ENCODE measurements at places on chromosomes 3 and 15.
A peak's percentile ranks its signal among the peaks of the same experiment; 100 is the strongest.

GRCh38 chr3:104190681-104191080 is 1176.0 kb upstream of the ALCAM start:
- peak; percentile 4 for DNase-seq

GRCh38 chr3:11220230-11220629 is 52.0 kb upstream of the ATG7 start:
- no peak for DNase-seq

DNA sequence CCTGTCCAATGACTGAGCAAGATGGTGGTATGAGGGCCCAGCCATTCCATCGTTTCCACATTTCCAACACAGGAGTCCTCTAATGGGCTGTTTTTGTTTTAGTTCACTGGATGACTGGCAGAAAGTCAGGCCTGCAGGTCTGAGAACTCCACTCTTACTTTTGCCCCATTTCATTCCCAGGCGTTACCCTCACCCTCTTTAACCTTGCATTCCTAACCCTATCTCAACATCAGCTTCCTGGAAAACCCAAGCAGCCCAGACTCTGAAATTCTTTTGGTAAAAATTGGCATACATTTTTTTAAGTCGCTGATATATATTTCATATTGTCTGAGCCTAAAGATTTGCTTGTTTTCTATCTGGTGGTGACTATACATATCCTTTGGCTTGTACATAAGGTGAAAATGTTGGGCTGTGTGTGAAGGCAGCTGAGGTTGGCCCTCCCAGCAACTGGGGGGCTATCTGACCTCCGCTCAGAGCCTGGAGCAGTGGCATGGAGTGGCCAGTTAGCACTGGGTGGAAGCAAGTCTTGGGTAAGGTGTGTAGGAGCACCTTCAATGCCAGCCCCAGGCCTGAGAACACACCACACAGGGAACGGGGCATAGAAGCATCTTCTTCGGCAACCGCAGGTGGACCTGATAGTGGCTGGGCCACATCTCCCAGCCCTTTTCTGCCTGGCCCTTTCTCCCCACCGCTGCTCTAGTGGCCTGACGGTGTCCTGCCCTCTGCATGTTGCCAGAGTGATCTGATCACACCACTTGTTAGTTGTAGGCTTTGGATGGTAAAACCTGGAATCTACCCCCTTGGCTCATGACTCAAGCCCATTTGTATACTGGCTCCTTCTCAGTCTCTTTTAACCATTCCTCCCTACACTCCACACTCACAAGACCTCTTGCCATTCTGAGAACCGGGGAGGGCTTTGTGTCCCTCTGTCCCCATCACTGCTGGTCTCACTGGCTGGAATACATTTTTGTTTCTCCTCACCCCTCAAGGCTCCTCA is 50.0 kb downstream of the AMOTL2 start:
- DNase-seq: peak; percentile 44

- no peak for DNase-seq
These were observed 799.2 kb downstream of the NR2F2 start for GRCh38 chr15:97129674-97130073.

DNA sequence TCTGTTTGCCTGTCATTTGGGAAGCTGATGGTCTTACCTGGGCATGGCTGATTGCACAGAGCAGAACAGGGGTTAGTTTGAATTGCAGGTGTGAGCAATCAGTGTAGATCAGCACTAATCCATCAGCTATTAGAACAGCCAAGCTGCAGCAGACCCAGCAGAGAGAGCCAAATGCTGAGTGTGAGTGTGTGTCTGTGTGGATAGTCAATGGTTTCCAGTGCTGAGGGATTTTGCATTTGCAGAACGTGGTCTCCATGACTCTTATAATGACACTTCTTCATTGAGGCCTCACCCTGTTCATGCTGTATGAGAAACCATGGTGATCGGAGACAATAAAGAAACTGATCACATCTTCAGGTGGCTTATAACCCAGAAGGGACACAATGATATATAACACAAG is 312.1 kb downstream of the SOX2 start:
- DNase-seq: peak; percentile 20

GRCh38 chr3:74315291-74315690 is 299.2 kb downstream of the CNTN3 start:
- no peak for DNase-seq

DNA sequence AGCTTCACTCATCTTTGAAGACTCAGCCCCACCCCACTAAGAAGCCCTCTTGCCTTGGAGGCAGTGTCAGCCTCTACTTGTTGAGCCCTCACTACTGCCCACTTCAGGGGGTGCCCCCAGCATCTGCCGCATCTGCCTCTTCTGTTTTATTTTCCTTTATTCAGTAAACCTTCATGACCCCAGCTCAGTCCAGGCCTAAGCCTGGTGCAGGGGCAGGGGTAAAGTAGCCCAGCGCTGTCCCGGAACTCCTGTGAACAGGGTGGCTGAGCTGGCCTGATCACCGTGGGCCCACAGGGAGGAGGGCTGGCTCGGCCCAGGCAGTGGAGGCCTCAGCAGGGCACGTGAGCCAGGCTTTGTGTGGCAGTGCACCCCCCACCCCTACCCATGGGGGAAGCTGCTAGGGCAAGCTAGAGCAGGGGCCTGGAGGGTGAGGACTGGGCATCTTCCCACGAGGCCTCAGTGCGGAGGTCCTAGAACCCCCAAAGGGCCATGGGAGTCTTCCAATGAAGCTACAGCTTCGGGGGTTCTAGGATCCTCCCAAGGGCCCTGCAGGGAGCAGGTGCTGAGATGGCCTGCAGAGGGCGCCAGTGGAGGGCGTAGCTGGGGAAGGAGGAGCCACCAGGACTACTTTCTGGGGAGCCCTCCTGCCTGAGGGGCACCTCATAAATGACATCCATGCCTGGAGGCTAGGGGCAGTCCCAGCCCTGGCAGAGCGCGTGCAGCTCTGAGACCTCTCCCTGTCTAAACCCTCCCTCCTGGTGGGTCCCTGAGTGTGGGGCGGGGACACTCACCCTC is 36.0 kb downstream of the TSPAN3 start:
- no peak for DNase-seq

DNA sequence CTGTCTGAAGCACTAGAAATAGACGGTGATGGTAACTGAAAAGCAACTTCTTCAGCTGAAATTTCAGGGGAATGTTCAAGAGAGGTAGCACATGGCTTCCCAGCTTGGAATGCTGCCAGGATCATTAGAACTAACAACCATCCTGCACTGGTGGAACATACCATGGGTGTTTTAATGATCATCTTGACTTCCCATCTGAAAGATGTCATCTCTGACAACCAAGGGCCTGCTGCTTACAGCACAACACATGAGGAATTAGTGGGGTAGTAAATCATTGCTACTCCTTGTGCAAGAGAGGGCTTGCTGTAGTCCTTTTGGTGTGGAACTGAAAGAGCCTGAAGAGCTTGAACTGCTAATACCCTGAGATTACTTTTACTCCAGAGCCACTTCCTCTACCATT is 853.7 kb downstream of the MCTP2 start:
- peak; percentile 20 for DNase-seq

DNA sequence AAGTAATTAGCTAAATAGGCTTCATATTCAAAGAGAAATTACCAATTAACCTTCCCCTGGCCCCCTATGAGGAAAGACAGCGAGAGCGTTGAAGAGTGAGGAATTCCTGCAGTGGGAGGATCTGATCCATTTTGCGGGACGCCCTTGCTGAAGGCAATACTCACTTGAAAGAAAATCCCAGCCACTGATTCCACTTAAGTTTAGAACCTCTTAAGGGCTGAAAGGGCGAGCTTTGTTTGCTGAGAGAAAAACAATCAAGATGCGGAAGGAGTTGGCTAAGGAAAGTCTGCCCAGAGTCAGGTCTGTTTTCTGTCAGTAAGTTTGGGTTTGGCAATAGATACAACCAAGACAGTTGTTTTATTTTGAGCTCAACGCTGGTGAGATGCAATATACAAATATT is 102.8 kb upstream of the GBE1 start:
- DNase-seq: no peak

- peak; percentile 85 for DNase-seq
These were observed 43.4 kb downstream of the PXYLP1 start for GRCh38 chr3:141275032-141275422.

DNA sequence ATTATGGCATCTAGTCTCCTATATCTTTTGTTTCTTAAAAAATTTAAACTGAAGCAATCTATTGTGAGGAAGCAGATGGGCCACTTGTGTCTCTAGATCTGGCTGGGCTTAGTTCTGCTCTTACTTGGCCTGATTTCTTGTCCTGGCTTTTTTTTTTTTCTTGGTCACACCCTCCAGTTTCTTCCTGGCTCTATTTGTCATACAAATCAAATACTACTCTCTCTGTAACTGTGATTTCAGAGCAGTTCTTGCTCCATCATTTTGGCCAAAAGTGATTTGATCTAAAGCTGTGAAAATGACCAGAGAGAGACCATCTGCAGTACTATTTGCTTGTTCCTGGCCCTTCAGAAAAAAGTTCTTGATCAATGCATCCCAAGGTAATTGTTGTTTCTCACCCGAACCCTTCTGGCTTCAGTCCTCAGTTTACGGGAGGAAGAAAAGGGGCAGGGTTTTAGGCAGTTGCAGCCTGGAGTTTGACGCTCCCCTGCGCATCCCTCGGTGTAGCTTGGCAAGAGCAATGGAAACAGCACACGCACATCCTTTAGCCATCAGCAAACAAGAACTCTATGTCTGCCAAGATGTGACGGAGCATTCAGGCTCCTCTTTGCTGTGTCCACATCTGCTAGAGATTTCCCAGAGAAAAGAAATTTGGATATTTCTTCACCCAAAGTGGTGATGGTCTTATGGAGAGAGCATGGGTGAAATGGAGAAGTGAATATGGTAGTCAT is 31.6 kb downstream of the CHST2 start:
- DNase-seq: no peak

GRCh38 chr3:134325061-134325705 is 49.1 kb downstream of the AMOTL2 start:
- peak; percentile 40 for DNase-seq

DNA sequence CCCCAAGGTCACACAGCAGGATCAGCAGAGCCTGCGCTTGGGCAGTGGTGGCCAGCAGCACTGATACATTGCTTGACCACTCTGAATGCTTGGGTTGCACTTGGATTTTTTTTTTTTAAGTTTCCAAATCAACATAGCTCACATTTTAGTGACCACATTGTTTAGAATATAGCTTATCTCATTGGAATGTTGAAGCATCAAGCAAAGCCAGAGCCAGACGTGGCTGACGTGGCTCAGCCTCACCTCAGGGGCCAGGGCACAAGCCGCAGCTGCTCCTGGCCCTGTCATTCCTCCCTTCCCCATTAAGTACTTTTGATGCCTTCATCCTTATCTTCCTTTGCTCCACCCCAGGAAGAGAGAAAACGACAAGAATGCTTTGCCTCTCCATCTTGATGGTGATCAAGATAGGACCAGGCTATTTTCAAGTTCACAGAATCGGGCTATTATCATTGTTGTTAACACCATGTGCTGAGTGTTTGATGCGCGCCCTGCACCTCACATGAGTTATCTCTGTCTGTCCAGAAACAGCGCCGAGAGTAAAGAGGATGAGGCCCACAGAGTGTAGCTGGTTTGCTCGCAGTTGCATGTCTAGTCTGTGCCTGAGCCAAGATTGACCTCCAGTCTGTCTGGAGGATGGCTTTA is 75.8 kb downstream of the AAGAB start:
- peak; percentile 74 for DNase-seq

DNA sequence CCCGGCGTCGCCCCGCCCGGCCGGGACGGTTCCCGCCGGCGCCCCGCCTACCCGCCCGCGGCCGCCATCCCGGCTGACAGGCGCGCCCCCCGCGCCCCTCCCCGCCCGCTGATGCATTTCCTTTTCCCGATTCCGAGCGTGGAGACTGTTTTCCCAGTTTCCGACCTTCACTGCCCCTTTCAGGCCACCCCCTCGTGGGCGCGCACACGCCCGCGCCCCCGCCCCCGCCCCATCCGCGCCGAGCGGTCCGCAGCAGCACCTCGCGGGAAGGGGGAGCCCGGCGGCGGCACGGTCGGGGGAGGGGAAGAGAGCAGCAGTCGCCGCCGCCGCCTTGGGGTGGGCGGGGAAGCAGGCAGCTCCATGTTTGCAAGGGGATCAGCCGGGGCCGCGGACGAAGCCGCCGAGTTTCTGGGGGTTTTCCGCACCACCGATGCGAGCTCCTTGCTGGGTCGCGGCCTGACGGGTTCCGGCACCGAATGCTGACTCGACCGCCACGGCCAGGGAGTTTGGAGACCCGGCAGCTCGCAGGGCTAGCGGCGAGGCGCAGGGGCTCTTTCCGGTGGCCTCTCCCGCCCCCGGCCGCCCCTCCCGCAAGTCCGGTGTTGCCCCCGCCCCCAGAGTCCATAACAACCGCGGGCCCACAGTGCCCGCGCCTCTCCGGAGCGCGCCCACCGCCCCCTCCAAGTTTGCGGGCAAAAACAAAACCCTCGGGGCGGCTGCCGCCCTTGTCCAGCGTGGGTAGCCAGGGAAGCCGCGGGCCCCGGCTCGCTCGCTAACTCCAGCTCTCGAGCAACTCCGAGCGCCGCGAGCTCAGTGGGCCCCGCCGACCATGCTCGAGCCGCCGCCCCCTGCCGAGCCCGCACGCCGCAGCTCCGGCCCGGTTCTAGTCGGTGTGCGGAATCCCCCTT is 3.2 kb upstream of the SIN3A start:
- no peak for DNase-seq

GRCh38 chr3:9194509-9195184 is 54.8 kb downstream of the SRGAP3 start:
- no peak for DNase-seq
